Epithelial cell of proximal tubule (primary cell): ENCODE measurements at places on chromosomes 16 and 17.

DNA sequence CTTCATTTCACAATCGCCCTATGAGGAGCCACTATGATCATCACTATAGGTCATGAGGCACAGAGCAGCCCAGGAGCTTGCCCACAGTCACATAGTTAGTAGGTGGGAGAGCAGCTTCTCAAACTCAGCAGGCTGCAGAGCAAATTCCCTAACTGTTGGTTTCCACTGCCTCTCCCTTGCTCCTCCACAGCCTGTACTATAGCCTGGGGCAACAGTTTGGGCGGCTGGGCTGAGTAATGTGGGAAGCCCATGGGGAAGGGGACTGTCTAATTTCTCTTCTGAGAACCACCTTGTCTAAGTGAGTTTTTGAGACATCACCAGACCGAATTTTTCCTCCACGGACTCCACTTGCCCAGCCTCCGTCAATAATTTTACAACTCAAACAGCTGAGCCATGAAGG lies 73.4 kb upstream of the GPR139 start:
- no peak for DNase-seq

- no peak for DNase-seq
Observed at GRCh38 chr16:4615384-4616046, 827 bp upstream of the UBALD1 start.

GRCh38 chr16:82715833-82716232 lies 89.1 kb downstream of the CDH13 start:
- DNase-seq: no peak

DNA sequence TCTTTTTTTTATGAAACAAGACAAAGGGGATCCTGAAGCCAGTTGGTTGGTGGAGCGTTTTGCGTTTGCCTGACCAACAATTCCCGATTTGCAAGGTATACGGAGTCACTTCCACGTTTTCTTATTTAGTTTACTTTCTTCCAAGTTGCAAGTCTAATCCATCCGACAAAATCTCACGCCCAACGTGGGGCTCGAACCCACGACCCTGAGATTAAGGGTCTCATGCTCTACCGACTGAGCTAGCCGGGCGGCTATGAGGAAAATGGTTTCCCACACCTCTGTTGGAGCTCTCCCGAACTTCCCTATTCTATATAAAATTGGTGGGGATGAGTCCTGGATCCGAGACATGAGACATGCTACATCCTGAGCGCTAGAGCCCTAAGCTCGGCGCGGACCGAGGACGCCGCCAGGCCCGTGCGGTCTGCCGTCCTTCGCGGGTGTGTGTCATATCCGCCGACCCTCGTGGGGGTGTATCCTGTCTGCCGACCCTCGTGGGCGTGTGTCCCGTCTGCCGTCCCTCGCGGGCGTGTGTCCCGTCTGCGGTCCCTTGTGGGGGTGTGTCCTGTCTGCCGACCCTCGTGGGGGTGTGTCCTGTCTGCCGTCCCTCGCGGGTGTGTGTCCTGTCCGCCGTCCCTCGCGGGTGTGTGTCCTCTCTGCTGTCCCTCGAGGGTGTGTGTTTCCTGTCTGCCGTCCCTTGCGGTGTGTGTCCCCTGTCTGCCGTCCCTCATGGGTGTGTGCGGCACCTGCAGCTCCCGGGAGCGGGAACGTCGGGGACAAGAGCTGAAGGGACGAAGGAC lies 22.6 kb downstream of the ZNF213 start:
- DNase-seq: peak; percentile 63

- DNase-seq: no peak
Observed at GRCh38 chr17:1149869-1150268, 29.9 kb downstream of the ABR start.

GRCh38 chr16:11674001-11674817 lies 6.0 kb downstream of the SNN start:
- DNase-seq: no peak

GRCh38 chr17:1714427-1714979 lies 4.3 kb upstream of the TLCD2 start:
- DNase-seq: peak; percentile 68

GRCh38 chr17:33837281-33837680 lies 417.8 kb upstream of the CCL2 start:
- no peak for DNase-seq

GRCh38 chr17:43573579-43574321 lies 27.6 kb upstream of the ETV4 start:
- DNase-seq: no peak

GRCh38 chr17:15171167-15172047 lies 93.7 kb downstream of the PMP22 start:
- DNase-seq: no peak

DNA sequence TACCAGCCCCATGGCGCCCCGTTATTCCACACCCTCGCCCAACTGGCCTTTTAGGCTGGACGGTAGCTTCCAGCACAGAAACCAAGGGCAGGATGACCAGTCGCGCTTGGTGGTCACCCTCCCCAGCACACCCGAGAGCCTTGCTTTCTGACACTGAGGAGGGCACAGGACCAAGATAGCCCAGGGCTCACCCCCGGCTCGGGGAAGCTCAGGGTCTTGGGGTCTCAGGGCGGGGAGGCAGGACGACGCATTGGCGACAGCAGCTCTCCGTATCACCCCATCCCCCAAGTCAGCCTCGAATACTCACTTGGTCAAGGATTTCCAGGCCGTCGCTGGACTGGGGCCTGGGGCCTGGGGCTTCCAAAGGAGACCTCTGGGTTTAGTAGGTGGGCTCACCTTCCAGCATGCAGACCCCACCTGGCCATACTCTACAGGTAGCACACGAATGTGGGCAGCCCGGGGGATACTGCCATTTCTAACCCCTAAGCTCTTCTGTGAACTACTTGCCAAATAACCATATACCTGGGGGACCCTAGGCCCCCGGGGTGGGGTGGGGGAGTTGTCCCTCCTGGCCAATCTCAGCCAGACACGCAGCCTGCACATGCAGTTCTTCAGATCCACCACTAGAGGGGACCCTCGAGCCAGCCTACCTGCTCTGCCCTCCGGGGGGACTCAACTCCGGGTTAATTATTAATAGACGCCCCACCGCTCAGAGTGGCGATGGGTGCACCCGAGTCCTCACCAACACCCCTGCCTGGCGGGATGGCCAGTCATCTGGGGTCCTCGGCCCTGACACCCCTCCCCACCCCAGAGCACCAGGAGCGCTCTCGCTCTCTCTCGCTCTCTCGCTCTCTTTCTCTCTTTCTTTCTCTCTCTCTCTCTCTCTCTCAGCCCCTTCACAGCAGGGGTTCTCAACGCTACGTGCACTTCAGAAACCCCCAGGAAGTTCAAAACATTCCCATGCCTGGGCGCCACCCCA lies 30.0 kb downstream of the TBC1D16 start:
- DNase-seq: no peak

DNA sequence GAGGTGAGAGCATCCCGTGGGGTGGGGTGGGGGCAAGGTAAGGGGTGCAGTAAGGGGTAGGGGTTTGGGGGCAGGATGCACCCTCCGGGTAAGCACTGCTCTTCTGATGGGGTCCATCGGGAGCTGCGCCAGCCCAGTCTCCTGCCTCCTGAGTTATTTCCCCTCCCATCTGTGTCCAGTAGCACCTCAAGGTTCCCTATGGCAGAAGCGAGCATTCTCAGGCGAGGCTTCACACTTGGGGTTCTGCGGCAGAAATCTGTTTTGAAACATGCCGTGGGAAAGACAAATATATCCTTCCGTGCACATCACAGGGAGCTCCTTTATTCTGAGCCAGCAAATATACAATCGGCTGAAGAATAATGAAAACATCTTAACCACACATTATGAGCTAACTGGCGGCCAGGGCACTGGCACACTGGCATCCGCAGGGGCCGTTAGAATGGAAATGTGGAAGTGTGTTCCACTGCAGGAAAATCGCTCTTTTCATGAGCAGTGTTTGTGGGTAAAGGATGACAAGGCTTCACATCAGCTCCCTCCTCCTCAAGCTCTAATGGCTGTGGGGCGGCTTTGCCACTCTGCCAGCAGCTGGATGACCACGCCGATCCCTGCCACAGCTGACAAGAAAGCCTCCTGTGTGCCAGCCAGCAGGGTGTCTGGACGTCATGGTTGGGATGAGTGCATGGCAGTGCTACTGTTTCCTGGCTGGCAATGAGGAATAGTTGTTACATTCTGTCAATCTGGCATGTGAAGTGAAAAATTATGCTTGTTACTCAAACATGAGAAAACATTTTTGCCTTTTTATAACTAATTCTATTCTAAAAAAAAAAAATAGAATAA lies 20.0 kb downstream of the MTHFSD start:
- no peak for DNase-seq

DNA sequence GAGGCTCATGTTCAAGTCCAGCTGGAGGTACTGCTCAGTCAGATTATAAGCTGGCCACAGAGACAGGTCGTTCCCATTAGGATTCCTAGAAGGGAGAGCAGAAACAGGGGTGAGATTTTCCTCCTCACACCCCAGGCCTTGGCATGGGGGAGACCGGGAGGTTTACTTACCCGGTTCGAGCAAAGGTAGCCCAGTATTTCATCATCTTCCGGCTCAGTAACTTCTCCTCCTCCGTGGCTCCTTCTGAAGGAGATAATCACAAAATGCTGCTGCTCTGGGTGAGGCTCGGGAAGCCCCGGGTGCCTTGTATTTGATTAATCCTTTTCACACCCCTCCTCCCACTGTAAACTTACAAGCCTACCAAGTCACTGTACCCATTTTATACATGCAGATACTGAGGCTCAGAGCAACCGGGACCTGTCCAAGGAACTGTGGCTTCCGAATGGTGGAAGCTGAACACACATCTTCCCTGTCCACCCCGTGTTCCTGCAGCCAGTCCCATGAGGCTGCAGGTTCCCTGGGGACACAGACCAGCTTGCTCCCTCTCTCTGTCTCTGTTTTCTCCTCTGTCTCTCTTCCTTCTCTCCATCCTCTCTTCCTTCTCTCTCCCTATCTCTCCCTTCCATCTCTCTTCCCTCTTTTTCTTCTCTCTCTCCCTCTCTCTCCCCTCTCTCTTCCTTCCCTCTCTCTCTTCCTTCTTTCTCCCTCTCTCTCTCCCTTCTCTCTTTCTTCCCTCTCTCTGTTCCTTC lies 13.9 kb upstream of the CES1 start:
- DNase-seq: no peak

- DNase-seq: no peak
Observed at GRCh38 chr17:20230924-20231323, 221.8 kb downstream of the SPECC1 start.

DNA sequence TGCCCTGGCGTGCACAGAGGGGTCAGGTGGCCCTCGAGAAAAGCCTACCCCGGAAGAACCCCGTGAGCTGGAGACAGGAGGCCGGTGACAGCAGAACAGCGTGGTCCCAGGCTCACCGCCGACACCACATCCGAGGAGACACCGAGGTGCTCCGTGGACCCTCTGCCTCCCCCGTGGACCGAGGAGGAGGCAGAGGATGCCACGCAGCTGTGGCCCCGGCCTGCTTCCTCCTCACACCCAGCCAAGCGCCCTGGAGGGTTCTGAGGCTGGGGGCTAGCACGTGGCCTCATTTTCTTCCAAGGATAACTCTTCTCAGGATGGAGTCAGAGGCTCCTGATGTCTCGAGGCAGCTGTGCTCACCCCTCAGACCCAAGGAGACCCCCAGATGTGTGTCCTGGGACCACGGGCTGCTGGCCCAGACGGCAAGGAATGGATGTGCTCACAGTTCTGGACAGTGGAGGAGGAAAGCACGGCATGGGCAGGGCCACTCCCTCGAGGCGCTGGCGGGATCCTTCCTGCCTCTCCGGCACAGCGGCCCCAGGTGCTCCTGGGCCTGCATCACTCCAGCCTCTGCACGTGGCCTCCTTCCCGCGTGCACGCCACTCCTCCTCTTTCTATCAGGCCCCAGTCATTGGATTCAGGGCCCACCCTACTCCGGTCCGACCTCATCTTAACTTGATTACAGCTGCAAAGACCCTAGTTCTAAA lies 4.4 kb upstream of the PVALEF start:
- DNase-seq: no peak

GRCh38 chr17:48633266-48633677 lies 7.1 kb upstream of the HOXB9 start:
- no peak for DNase-seq

GRCh38 chr16:1097800-1098199 lies 1.8 kb upstream of the C1QTNF8 start:
- no peak for DNase-seq

GRCh38 chr17:2964370-2964769 lies 99.0 kb downstream of the OR1D5 start:
- no peak for DNase-seq

- DNase-seq: no peak
Observed at GRCh38 chr16:67943619-67944504, at the start of gene LCAT. Gene LCAT (minus strand): TSS chr16:67944120. CDS start chr16:67944101, 19 bp downstream.

- no peak for DNase-seq
Observed at GRCh38 chr16:58020628-58021521, 4.7 kb upstream of the MMP15 start.

DNA sequence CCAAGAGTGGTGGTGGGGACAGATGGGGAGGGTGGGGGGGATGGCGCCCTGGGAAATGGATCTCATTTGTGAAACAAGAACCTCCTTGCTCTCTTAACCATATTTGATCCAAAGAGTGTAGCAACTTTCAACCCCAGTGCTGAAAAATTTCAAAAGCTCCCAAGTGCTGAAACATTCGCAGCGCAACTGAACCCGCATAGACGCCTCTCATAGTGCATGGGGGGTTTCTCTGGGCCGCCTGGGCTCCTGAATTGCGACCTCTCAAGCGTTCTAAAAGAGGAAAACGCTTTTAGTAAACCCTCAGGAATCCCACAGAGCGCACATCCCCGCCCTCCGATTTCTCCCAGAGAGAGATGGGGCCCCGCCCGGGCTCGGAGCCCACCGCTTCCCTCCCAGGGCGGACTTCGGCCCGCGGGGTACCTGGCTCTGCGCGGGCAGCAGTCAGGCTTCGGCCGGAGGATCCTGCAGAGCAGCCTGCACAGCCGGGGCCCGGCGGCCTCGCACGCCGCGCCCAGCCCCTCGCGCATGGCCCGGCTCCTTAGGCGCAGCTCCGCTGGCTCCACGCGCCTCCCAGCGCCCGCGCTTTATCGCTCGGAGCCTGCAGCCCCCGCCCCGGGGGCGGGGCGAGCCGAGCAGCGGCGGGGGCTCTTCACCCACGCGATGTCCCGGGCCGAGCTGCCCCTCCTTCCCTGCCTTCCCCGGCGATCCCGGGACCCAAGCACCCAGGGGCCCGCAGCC lies 7.0 kb downstream of the NOS2 start:
- no peak for DNase-seq

DNA sequence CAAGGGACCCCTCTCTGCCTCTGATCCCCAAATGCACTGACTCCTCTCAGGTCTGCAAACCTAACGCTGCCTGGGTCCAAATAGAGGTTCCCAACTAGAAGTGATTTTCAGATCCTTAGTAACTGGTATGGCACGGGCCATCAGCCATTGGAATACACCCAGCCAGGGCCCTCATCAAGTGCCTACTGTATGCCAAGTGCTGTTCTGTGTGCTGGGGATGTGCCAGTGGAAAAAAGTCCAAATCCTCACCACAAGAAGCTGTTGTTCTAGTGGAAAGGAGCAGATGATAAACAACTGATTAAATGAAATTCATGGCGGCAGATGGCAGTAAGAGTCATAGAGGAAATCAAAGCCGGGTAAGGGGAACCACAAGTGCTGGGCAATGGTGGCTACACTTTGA lies 57.2 kb upstream of the MED9 start:
- no peak for DNase-seq

- DNase-seq: no peak
Observed at GRCh38 chr17:76686538-76687297, 24.0 kb downstream of the MXRA7 start.

- DNase-seq: no peak
Observed at GRCh38 chr17:54968988-54969332, 395 bp downstream of the STXBP4 start.
